Cortex of kidney (tissue), 1 donor: ENCODE measurements at places on chromosomes 16 and 17.
A peak's percentile ranks its signal among the peaks of the same experiment; 100 is the strongest.

- DNase-seq = no peak
Observed at GRCh38 chr16:53911513-53911912, 207.6 kb downstream of the FTO start.

GRCh38 chr17:59439262-59439661 is 107.8 kb downstream of the YPEL2 start:
- no peak for DNase-seq

DNA sequence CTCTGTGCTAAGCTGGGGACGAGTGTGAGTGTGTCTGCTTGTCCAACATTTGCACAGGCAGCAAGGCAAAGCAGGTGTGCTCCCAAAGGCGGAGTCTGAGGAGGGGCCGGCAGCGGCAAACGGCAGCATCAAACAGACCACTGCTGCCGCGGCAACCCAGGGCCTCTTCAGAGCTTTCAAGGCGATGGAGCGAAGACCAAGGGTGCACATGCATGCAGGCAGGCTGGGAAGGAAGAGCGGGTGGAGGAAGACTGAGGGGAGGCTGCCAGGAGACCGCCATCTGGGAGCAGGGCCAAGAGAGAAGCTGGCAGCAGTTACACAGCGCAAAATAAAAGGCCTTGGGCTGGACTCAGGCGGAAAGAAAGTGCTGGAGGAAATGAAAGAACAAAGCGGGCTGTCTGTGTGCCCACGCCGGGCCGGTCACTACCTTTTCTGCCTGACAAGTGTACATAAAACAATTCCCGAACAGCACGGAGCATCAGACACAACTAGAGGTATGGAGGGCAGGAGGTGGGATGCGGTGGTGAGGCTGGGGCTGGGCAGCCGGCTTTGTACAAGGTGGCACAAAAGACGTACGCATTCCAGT is 8.5 kb downstream of the TIMM22 start:
- no peak for DNase-seq

- DNase-seq = no peak
Observed at GRCh38 chr17:48328457-48328856, 101.6 kb downstream of the SKAP1 start.

GRCh38 chr17:9174779-9175574 is 153.7 kb downstream of the NTN1 start:
- DNase-seq = no peak

- DNase-seq = no peak
Observed at GRCh38 chr16:85750146-85750826, 610 bp downstream of the C16orf74 start.

GRCh38 chr16:27506771-27507170 is 42.9 kb downstream of the GTF3C1 start:
- no peak for DNase-seq

DNA sequence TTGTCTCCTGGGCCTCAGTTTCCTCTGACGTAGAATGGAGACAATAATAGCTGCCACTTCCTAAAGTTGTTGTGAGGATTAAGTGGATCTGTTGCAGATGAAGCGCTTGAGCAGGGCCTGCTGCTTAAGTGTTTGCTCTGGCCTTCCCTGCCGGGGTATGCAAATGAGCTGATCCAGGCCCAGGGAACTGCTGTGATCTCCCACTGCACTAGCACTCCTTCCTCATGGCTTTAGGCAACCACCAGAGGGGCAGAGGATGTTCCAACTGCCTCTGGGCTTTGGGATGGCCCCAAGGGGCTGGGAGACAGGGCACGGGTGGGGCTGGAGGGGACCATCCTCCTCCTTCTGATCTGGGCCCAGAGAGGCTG is 6.2 kb downstream of the SBK1 start:
- DNase-seq = no peak

DNA sequence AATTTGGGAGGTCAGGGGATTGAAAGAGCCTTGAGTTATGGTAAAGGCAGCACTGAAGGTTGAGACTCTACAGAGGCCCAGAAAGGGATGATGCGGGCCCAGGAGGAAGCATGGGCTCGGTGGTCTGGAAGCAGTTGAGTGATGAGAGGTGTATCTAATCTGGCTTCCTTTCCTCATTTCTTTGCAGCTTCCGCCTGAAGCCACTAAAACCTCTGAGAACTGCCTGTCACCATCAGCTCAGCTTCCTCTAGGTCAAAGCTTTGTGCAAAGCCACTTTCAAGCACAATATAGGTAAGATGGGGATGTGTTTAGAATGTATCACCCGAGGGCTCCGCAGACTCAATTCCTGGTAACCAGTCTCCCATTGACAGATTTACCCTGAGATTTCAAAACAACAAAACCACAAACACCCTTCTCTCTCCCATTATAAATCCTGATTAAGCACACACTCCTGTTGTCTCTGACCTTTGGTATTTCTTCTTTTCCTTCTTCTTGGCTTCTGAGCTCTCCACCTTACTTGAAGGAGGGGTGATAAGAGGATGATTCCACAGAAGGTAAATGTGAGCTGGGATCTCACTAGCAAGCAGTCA is 21.2 kb downstream of the USP43 start:
- DNase-seq = no peak

DNA sequence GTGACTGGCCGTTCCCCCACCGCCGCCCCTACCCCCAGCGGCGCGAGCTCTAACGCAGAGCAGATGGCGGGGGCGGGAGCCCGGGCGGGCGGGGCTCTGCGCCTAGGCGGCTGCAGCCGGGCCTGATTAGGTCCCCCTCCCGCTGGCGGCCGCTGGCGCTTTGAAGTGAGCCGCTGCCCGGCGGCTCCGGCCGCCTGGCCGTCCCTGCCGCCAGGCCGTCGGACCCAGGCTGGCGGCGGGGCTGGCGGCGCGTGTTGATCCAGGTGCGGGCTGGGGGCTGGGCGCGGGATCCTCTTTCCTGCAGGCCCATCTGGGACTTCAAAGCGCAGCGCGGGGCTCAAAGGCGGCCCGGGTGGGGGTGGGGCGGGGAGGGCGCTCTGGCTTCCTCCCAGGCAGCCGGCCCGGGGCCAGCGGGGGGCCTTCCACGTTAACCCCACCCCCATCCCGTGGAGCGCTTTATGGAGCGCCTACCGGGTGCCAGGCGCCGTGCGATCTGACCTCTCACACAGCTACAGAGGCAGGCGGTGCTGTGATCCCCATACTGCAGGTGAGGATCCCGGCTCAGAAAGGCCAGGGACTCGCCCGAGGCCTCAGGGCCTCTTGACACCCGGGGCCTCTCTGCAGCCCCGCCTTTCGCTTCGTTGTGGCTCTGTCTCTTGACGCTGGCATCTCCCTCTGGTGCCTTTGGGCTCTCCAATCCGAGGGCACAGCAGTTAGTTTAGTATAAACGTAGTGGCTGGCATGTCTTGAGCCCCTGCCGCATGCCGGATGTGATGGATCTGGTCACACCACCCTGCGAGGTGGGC is 80.0 kb upstream of the NKD1 start:
- no peak for DNase-seq

DNA sequence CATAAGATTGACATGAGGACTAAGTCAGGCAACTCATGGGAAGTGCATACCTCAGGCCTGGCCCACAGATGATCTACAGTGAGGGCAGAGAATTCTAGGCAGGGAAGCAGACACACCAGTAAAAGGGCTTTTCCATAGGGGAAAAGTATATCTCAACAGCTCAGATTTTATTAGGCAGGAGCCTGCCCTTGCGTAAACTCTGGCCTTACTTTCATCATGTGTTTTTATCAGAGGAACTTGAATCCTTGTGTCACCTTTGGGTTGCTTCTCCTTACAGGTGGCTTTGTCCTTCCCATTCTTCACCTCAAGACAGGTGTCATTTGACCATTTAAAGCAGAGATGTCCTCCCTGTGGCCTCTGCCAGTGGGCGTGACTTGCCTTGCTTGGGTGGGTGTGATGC is 138.1 kb downstream of the MSI2 start:
- DNase-seq = no peak

- DNase-seq = no peak
Observed at GRCh38 chr17:42819939-42820535, 4.0 kb downstream of the BECN1 start.

DNA sequence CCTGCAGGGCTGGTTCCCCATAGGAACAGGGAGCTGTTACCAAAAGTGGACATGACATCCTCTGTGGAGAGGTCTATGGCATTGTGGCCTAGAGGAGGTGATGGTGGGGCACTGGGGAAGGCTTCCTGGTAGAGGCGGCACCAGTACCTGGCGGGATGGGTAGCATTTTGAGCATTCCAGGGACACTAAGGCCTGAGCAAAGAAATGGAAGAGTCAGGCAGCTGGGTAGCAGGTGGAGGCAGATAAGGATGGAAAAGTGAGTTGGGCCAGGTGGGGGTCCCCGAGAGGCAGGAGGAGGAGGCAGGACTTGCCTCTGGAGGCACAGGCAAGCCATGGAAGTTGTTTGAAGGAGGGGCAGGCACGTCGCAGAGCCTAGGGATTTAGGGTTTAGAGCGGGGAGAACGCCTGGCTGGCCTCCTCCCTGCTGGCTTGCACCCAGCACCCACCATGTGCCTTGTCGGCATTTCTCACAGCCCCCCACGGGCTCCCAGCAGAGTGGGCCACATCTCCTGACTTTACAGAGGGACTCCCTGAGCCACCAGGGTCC is 5.1 kb upstream of the ADCY7 start:
- DNase-seq = no peak

DNA sequence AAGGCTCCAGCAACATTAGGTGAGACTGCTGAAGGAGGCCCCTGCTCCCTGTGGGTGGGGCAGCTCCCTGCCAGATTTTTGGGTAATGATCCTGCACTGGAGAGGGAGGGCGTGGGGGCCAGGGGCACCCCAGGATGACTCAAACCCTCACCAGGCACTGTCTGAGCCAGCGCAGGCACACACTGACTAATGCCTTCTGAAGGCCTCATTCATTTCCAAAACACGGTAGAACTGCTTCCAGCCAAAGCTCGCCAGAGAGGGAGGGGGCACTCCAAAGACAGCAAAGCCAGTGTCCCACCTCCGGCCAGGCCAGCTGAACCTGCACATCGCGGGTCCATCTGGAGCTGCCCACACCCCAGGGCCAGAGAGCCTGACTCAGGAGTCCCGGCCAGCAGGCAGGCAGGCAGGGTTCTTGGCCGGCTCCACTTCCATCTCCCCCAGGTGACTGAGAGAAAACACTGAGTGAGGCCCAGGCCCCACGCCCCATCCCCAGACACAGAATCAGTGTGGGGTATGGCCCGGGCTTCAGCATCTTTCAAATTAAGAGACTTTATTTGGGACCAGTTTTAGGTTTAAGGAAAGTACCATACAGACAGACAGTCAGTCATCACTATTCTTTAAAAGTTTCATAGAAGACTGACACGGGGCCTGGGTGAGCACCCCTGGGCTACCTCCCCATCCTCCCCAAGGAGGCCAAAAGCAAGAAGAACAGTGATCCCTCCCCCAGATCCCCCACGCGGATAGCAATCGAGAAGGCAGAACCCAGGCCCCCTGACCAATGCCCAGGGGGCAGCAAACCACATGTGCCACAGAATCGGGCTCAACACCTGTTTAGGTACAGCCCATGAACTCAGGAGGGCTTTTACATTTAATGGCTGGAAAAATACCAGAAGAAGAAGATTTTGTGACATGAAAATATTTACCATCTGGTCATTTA is 2.3 kb downstream of the PIEZO1 start:
- DNase-seq = no peak

GRCh38 chr16:13448346-13448745 is 471.6 kb upstream of the ERCC4 start:
- no peak for DNase-seq

DNA sequence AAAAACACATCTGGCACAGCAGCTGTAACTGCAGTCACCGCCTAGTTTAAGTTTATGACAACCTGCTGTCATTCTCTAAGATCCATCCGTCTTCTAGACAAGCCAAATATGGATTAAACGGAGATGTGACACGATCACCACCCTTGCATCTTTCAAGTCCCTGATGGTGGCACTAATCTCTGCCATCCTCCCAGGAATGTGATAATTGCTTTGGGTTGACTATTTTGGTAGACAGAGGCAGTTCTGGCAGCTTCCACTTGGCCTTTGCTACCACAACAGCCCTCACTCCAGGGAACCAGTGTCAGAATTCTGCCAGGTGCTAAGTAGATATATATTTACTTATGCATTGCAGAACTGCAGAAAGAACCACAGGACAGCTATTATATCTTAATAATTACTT is 81.3 kb downstream of the ADCY9 start:
- no peak for DNase-seq

DNA sequence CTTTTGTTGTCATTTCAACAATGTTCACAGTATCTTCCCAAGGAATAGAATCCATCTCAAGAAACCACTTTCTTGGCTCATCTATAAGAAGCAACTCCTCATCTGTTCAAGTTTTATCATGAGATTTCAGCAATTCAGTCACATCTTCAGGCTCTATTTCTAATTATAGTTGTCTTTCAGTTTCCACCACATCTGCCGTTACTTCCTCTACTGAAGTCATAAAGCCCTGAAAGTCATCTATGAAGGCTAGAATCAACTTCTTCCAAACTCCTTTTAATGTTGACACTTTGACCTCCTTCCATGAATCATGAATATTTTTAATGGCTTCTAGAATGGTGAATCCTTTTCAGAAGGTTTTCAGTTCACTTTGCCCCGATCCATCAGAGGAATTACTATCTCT is 102.1 kb downstream of the CDH13 start:
- no peak for DNase-seq

DNA sequence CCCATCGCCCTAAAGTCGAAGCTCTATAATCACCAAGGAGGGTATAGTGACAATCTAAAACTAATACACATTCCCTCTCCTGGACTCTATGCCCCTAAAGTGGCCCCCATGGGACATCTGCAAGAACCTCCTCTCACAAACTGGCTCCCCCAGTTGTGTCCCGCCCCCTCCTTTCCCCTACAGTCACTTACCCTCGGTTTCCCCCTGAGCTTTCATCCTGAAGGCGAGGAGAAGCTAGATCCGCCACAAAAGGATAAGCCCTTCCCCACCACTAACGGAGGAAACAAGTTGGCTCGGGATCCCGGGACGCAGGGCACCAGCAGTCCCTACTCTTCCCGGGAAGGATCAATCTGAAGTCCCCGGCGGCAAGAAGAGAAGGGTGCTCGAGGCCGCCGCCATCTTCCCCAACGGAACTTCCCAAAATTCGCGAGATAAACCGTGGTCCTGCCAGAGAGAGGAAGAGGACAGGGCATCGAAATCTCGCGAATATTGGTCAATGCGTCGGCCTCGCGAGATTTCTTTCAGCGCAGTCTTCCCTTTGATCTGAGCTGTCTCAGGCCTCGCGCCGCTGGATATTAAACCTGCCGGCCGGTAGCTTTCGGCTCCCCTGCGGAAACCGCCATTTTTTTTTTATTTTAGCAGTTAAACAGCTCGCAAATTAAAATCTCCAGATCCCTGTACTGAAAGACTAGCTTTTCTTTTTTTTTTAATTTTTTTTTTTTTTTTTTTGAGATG is at the start of gene MED1:
TSS of gene MED1 (minus strand) at position 417 of the 735 bp plus-strand sequence. CDS start at position 216, 201 bp downstream.
- DNase-seq = peak; percentile 14
